ENCODE measurements at places on chromosomes 2 and 18.

DNA sequence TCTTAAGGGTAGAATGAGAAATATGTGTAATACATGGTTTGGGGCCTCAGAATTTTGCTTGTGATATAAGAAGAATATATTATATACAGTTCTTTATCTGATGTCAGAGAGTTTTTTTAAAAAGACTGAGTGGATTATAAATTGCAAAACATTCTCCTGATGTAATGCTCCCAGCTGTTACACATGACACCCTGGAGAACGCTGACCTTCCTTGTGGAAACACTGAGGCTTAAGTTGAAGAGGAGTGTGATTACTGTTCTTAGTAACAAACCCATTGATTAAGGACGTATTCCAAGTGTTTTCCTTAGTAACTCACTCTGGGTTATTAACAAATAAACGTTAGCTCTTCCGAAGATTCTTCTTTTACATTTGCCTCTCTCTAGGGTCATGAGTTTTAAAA lies 1069.3 kb upstream of the CNTNAP5 start:
- DNase-seq, result no peak

- DNase-seq, result no peak
Observed at GRCh38 chr18:43442571-43442970, 165.3 kb upstream of the SYT4 start.

- no peak for DNase-seq
Observed at GRCh38 chr2:219252570-219252899, 508 bp upstream of the TUBA4B start.

DNA sequence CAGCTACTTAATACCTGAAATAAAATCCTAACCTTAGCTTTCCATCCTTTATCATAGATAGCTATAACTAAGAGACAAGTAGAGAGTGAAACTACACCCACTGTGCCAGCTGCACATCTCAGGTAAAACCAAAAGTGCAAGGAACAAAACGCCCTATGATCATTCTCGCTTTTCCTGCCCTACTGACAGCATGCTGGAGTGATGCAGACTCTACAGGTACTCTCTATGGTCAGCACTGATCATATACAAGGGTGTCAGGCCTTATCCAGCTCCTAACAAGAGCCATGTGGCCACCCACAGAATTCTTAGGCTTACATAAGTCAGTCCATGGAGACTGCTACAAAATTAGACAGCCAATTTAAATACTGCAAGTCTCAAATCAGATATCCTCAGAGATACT lies 45.6 kb downstream of the REV1 start:
- DNase-seq, result no peak

DNA sequence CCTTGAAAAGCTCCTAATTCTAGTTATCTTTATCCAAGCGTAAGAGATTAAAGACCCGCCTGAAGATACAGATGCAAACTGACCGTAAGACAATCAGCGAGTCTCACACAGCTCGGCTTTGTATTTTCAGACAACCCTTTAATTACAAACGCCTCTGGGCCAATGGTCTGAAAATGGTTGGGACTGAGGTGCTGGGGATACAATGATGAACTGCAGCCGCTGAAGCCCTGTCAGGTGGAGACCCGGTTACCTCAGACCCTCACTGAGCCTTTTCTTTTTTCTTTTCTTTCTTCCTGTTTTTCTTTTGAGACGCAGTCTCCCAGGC lies 715 bp upstream of the CFAP36 start:
- no peak for DNase-seq

- peak; percentile 87 for DNase-seq
Observed at GRCh38 chr2:72137498-72138010, 10.1 kb downstream of the CYP26B1 start.

GRCh38 chr2:6754419-6754818 lies 111.3 kb downstream of the CMPK2 start:
- DNase-seq, result no peak

DNA sequence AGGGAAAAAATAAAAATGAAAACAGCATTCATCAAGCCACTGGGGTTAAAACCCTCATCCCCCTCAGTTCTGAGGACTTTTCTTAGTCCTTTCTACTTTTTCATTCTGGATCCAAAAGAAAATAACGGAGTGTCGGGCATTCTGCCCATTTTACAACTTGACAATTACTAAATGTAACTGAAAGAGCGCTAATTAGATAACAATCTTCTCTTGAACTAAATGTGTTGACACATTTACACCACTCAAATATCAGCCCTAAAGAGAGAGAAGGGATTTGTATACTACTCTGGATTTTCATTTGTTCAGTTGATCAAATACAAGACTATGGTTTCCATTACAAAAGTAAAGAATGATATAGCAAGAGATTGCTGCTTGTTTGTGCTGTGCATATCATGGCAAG lies 27.5 kb downstream of the ABCA12 start:
- no peak for DNase-seq

DNA sequence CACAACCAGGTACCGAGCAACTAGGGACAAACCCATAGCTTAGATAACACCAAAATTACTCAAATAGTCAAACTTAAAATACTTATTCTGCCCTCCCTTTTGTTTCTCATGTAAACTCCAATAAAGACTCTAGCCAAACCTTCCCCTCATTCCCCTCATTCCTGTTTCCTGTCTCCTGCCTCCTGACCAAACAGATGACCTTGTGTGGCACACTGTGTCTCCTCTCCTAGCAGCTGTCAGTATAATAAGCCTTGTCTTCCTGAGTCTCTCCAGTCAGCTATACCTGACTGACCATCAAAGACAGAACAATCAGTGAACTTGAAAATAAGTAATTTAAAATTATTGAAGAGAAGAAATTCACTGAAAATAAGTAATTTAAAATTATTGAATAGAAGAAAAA lies 14.3 kb downstream of the SULT1C4 start:
- DNase-seq, result no peak

DNA sequence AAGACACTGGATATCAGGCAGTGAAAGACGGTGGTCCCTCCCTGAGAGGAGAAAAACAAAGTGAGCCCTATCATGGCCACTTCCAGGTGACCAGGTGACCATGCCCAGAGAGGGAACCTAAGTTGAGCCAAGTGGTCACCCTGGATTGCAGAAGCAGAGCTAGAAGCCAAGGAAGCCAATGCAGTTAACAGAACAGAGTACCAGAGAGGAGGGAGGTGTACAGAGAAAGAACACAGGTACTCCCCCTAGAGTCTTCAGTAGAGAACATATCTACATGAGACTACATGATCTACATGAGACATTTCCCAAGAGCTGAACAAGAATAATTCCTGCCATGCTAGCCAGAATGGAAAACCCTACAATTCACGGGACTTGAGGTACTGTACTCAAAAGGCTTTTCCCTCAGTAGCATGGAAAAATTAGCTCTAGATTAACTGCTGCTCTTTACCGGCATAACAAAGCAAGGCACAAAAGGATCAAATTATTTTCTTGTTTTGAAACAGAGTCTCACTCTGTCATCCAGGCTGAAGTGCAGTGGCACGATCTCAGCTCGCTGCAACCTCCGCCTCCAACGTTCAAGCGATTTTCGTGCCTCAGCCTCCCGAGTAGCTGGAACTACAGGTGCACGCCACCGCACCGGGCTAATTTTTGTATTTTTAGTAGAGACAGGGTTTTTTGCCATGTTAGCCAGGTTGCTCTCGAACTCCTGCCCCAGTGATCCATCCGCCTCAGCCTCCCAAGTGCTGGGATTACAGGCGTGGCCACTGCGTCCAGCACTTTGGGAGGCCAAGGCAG lies 23.5 kb downstream of the ROCK2 start:
- DNase-seq, result no peak

- DNase-seq, result no peak
Observed at GRCh38 chr2:61557381-61557780, 19.2 kb upstream of the XPO1 start.

DNA sequence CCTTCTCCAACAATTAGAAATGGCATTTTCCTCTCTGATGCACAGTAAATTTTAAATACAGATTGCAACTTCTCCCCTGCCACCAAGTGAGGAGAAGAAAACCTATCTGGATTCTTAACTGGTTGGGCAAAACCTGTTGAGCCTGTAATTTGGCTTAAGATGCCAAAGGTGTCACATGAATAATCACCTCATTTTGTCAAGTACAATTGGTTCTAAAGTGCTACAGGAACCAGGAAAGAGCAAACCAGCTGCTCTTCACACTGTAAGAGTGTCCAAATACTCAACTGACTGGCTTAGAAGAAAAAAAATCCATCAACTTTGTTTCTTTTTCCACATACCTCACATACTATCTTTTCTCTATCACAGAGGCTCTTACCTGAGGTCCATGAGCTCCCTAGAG lies 35.4 kb downstream of the NPC1 start:
- no peak for DNase-seq

DNA sequence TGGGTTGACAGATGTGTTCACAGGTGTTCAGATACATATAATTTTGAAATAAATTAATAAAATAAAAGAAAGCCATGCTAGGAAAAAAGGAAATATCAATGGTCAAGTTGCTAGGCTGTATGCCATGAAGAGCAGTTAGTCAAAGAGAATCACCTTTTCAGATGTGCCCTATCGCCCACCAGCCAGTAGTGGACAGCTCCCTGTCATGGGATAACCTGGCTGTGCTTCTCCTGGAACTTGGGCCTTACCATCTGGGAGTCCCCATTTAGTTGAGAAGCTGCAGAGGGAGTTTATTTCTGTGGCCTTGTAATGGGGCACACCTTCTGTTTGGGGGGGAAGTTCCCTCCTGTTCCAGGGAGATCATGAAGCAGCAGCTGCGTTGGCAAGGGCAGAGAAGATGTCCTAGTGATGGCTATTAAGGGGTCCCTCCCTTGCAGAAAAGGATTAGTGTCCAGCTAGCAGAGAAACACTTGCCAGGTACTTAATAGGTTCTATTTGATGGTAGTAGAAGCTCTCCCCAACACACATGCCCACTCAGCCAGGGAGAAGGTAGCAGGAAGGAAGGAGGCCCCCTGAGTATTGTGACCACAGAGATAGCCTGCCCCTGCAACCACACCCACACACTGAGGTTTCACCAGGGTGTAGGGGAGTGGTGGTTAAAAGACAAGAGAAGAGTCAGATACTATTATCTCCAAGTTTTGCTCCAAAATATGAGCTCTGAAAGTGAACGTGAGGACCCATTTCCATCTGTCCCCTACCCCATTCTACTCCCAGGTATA lies 117.7 kb downstream of the B3GNT2 start:
- no peak for DNase-seq

GRCh38 chr2:117738991-117739839 lies 75.3 kb upstream of the DDX18 start:
- no peak for DNase-seq

GRCh38 chr2:47008381-47009252 lies 93.0 kb upstream of the MCFD2 start:
- no peak for DNase-seq

DNA sequence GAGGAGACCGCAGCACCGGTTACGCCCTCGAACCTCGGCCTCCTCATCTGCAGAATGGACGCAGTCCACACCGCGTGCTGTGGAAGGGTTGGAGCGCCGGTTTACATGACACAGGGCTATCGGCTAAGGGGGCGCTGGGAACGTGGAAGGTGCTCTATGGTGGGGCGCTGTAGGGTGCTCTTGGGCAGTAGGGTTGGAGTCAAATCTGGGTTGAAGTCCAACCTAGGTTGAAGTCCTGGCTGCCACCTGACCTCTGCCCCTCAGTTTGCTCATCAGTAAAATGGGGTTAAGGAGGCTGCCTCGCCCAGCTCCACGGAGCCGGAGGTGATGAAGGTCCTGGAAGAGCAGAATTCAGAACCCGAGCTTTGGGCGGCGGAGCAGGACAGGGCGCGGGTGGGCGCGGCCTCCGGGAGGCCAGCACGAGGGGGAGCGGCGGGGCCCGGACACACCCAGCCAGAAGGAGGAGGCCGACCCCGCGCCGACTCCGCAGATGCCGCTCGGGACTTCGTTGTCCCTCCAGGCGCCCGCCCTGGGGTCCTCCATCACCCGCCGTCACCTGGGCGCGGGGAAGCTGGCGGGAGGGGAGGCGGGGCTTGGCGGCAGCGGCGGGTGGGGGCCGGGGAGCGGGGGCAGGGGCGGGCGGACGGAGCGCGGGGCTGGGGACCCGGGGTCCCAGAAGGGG lies 558 bp upstream of the GAREM2 start:
- peak; percentile 35 for DNase-seq

- DNase-seq, result no peak
Observed at GRCh38 chr18:35508746-35509338, 11.1 kb upstream of the INO80C start.

- no peak for DNase-seq
Observed at GRCh38 chr2:39865751-39866150, 86.7 kb upstream of the THUMPD2 start.

DNA sequence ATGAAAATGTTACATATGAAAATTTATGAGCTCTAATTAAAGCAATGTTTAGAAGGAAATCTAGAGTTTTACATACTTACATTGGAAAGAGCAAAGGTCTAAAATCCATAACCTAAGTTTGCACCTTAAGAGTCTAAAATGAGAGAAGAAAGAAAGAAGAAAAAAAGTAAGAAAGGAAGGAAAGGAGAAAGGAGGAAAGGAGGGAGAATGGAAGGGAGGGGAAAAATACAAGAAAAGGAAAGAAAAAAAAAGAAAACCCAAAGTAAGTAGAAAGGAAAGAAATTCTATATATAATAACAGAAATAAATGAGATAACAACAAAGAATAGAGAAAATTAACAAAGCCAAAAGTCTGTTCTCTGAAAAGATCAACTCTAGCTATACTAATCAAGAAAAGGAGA lies 122.6 kb downstream of the BCL2L11 start:
- no peak for DNase-seq

- no peak for DNase-seq
Observed at GRCh38 chr18:62018034-62018758, 125.4 kb upstream of the RNF152 start.

GRCh38 chr2:224072541-224073188 lies 33.6 kb upstream of the SERPINE2 start:
- no peak for DNase-seq

GRCh38 chr18:5238371-5238976 lies 41.4 kb upstream of the AKAIN1 start:
- peak; percentile 23 for DNase-seq

GRCh38 chr2:230434677-230435324 lies 18.8 kb downstream of the SP100 start:
- no peak for DNase-seq

DNA sequence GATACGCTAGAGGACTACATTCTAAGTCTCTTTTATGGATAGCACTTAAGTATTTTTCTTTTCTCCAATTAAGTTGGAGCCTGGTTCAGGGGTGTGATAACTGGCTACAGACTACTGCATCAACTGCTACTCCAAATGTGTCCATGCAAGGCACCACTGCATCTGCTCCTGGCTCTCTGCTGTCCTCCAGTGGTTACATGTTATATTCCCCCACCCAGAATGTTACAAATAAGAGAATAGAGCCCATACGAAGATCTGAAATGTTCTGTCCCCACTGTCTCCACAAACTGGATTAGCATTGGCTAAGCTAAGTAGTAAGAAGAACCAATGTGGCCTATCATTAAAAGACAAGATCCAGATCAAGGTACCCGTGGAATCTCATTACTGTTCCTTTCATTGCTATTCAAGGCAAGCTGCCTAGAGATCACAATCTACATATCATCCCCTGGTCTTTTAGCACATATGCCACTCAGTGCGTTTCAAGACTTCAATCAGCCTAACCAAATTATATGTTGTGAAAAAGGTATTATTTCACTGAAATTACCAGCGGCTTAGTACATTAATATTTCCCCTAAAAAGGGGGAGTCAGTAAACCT lies 308.3 kb upstream of the SLC8A1 start:
- no peak for DNase-seq

- no peak for DNase-seq
Observed at GRCh38 chr2:150459281-150459680, 28.2 kb downstream of the RND3 start.
